OCI-M1 (cell line): ENCODE measurements at places on chromosomes 6 and 20.

DNA sequence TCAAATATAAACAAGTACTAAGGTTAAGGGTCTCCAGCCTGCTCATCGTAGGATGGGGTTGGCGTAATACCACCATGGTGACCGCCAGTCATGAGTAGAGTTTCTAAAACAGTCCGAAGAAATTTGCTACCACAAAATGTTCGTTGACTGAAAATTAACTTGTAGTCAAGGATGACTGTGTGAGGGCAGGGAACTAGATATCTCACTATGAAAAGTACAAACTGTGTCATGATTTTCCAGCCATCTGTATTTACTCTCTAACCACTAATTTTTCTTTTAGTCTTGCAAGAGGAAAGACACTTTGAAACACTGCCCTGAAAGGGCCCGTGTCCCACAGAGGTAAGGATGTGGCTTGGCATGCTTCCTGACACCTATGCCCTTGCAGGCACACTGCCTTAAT, 99.7 kb downstream of the IRF4 start:
- DNase-seq, result no peak

- no peak for DNase-seq
Measured at GRCh38 chr6:41571021-41571780, 25.0 kb downstream of the FOXP4 start.

GRCh38 chr20:64191002-64191401, 26.8 kb downstream of the MYT1 start:
- no peak for DNase-seq

GRCh38 chr20:49247169-49247723, 28.0 kb downstream of the DDX27 start:
- DNase-seq, result no peak

GRCh38 chr20:483815-484644, 21.7 kb upstream of the TBC1D20 start:
- no peak for DNase-seq

DNA sequence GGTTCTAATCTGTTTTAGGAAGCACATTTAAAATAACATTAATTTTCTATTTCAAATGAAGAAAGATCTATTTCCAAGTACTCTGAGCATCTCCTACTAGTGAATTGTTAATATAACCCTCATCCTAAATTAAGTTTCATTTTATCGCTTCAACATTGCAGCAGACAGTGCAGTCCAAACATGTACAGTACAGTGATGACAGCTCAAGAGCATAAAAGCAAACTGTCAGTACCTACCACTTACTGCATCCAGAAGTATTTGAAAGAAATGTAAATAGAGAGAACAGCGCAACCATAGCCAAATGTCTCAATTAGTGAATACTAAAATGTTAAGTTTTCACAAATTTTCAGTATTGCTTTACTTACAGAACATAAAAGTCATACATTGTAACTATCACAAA, 179.4 kb downstream of the ISM1 start:
- no peak for DNase-seq

GRCh38 chr20:49006446-49006980, 39.6 kb upstream of the CSE1L start:
- DNase-seq, result no peak

- no peak for DNase-seq
Measured at GRCh38 chr6:148392671-148393070, 50.0 kb downstream of the SASH1 start.

DNA sequence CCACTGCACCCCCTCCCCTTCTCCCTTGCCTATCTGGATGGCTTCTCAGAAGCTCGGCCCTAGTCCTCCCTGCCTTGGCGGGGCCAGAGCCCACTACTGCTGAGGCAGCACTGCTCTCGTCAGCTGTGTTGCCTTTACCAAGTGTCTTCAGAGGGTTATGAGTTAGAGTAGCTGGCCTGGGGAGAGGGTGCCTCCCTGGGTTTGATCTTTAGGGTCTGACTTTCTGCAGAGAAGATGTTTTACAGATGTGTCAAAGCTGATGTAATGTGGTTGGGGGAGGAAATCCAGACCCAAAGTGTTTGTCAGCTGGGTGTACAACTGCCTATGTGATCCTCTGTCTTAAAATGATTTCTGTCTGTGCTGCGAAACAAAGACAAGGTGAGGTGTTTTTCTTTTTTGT, 30.4 kb upstream of the PI16 start:
- no peak for DNase-seq

GRCh38 chr6:126048635-126049034, 62.3 kb downstream of the TRMT11 start:
- DNase-seq, result no peak
